ENCODE measurements at places on chromosomes 12 and 14.
A peak's percentile ranks its signal among the peaks of the same experiment; 100 is the strongest.

DNA sequence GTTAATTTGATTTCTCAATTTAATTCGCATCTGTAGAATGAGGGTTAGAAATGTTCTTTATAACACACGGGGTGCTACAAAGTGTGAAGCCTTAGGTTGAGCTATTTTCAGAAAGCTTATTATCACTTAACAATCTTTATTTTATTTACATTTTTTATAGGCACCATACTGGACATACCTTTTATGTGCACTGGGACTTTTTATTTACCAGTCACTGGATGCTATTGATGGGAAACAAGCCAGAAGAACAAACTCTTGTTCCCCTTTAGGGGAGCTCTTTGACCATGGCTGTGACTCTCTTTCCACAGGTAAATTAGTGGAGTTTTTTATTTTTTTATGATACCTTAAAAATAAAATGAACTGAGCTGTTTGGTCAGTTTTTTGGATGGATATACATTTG is 16.5 kb downstream of the CHPT1 start:
- no peak for DNase-seq

GRCh38 chr12:58529897-58530741 is 390.2 kb downstream of the LRIG3 start:
- no peak for DNase-seq

GRCh38 chr12:111444925-111445725 is 39.4 kb downstream of the SH2B3 start:
- peak; percentile 81 for DNase-seq

DNA sequence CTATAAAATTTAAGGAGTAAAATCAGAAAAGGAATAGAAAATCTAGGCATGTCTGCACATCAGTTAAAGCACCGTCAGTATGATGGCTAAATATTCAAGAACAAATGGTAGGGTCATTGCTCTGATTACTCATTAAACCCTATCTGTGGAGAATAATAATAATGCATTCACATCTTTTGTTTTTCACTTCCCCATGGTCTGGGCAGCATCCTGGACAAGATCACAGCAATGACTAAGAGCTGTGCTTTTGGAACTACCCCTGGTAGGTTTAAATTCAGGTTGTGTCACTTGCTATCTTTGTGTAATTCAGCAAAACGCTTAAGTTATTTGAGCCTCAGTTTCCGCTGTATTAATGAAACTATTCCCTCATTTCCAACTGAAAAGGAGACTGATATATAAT is 33.1 kb downstream of the C12orf42 start:
- DNase-seq = no peak

- DNase-seq = no peak
These were observed 29.6 kb upstream of the C12orf75 start for GRCh38 chr12:105300883-105301282.

DNA sequence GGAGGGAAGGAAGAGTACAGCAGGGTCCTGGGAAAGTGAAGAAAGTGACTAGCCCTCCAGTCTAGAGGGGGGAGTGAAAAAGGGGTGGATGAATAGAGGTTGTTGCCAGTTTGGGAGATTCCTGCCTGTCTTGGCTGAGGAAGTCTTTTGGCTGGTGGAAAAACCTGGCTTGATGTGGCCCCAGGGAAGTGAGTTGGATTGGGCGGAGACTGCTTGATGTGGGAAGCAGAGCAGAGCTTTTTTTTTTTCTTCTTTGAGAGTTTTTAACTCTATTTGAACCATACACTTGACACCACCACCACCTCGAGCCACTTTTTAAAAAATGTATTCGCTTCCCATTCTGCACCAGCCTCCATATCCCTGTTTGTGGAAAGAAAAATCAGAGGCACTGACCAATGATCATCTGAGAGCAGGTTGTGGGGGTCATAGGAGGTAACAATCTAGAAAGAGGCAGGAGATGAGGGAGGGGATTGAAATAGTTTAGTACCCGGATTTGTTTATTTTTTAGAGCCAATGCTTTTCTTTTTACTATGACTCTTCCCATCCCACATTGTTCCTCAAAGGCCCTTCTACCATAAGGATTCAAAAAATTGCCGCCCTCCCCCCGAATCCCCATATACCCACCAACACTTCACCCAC is 690 bp upstream of the DTX3 start:
- no peak for DNase-seq

DNA sequence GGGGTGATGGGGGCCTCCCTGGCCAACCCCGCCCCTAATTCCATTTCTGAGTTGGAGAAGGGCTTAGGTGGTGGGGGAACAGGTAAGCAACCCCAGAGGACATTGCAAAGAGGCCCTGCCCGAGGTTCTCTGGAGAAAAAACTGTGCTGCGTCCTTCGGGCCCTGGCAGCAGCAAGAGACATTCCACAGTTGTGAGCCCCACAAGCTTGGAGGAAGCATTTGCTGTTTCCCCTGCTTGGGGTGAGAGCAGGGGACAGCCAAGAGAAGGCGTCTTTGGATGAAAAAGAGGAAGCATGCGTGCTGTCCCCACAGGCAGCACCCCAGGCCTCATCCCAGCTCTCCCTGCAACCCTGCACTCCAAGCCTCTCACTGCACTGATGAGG is 1.3 kb downstream of the BDKRB2 start:
- no peak for DNase-seq

GRCh38 chr14:61381553-61381952 is 60.2 kb downstream of the PRKCH start:
- DNase-seq = no peak

DNA sequence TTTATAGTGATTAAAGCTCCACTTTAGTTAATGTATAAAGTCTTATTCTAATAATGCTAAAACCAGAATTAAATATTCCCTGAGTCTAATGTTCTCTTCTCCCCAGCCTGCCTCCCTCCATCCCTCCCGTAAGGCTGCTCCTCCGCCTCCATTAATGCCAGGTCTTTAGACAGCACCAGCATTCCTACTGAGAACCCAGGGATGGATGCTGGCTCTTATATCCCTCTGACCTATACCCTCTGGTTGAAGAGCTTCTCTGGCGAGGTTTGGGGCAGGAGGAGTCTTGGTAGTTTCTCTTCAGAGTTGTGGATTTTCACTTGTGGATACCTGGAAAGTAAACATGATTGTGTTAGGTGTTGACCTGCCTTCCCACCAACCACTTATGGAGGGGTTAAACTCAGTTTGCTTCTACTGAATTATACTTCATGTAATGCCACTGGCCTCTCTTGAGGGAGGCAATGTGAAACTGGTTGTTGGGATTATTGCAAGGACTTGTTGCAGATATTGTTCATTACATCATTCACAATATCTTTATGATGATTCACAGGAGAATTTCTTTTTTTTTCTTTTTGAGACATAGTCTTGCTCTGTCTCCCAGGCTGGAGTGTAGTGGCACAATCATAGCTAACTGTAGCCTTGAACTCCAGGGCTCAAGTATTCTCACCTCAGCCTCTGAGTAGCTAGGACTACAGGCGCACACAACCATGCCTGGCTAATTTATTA is 11.1 kb upstream of the SMAGP start:
- no peak for DNase-seq

DNA sequence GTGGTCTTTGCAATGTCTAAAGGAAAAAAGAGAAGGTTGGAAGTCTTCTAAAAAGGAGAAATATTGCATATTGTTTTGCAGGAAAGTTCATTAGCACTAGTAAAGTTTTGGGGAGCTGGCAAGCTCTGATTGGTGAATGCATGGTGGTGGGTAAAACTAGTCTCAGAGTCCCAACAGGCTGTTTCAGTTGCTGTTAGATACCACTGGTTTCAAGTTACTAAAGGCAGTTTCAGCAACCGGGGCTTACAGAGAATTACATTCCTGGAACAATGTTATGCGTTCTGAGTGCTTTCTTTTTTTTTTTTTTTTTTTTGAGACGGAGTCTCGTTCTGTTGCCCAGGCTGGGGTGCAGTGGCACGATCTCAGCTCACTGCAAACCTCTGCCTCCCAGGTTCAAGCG is 208.2 kb downstream of the EPS8 start:
- no peak for DNase-seq

- DNase-seq = peak; percentile 18
These were observed 835 bp downstream of the VEZT start for GRCh38 chr12:95218150-95219133.

- DNase-seq = no peak
These were observed 106.7 kb downstream of the PPP2R5E start for GRCh38 chr14:63436286-63437098.

- DNase-seq = no peak
These were observed 667.5 kb upstream of the TMEM132C start for GRCh38 chr12:127599436-127599835.

DNA sequence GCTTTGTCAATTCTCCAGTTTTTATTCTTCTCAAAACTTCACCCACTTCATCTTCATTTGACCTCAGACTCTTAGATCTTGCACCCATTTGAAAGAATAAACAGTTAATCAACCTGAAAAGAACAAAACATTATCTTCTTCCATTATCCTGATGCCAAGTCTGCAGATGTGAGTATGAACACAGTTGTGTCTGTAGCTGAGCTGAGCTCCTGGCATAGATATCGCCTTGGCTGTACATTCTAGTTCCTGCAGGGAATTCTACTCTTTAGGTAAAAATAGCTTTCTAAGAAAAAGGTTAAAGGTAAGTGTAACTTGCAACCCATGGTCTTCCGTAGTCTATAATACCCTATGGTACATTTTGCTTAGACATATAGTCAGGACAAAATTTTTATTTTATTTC is 169.7 kb downstream of the KCNA5 start:
- DNase-seq = no peak

- DNase-seq = no peak
These were observed 1.6 kb downstream of the CEP170B start for GRCh38 chr14:104866451-104867370.

DNA sequence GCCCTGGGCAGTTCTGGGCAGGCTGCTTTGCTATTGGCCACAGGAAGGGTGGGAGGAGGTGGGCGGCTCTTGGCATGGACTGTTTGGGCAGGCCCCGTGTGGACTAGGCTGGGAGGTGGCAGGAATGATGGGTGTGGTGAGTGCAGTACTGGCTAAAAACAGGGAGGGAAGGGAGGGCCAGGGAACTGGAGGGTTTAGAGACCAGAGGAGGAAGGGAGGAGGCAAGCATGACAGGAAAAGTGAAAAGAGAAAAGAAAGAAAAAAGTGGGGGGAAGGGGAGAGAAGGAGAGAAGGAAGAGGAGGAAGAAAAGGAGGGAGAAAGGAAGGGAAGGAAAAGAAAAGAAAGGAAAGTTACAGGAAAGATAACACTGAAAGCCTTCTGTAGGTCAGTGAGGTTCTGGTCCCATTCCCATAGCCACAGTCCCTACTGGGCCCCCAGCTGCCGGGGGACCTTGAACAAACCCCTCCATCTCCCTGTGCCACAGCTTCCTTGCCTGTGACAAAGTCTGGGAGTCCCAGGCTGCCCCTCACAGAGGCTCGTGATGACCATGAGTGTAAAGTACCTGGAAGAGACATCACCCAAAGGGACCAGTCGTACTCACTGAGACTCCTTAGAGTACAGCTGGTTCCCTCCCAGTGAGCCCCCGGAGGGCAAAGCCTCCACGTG is 1.1 kb upstream of the C14orf132 start:
- no peak for DNase-seq

GRCh38 chr14:92407410-92407809 is 84.4 kb downstream of the SLC24A4 start:
- no peak for DNase-seq

- DNase-seq = no peak
These were observed 47.6 kb upstream of the BDKRB2 start for GRCh38 chr14:96156804-96157760.

Measured in T-helper 17 cell (primary cell).